ENCODE measurements at places on chromosomes 1 and 21.

GRCh38 chr1:225962440-225962975 lies 21.5 kb upstream of the LEFTY2 start:
- peak; percentile 84 for DNase-seq

DNA sequence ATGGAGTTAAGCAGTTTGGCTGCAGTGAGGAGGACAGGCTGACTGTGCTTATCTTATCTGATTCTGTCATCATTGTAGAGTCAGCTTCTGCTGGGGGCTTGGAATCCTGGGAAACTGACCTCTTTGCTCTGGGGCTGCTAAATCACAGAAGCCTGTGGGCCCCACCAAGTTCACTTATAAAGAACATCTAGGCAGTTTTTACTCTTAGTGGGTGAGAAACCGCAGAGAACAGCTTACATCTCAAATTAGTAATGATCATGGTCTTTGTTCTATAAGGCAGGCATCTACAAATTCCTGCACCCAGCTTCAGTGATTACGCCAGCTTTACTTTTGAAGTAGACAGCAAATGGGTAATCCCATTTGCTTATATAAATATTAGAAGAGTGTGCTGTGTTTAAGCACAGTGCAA lies 75.7 kb downstream of the ZC3H11B start:
- DNase-seq: no peak

DNA sequence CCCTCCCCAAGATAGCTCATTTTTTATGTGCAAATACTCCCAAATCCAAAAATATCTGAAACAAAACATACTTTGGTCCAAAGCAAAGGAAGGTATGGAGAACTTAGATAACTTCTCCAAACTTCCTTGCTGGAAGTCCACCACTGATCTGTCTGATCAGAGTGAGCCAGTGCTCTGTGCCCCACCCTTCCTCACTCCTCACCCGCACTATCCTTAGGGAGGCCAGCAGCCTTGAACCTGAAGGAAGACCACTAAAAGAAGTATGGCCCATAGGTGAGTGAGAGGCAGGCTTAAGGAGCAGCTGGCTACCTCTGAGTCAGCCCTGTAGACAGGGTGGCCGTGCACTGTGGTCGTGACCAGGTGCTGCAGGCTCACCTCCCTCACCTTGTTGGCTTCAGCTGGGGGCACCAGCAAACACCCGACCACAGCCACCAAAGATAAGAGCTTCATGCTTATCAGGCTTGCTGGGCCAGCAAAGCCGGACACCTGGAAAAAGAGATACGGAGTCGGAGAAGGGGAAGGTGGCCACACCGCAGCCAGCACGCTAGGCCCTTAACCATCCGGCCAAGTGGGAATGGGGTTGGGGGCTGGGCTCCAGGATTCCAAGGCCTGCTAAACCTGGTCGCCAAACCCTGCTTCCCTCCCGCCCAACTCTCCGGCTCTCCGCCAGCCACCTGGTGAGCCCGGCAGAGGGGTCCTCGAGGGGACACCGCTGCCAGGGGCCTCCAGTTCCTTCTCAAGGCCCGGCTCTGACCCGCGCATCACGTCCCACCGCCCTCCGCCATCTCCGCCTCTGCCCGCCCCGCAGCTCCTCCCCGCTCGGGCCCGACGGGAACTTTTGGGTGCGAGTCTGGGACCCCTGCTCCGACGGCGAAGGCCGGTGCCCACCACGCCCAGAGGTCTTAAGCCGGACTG lies 543 bp downstream of the TMEM9 start:
- DNase-seq: no peak

- peak; percentile 39 for DNase-seq
These were observed 20.4 kb downstream of the DEGS1 start for GRCh38 chr1:224203243-224204016.

GRCh38 chr1:8915446-8915845 lies 30.2 kb upstream of the CA6 start:
- DNase-seq: no peak

DNA sequence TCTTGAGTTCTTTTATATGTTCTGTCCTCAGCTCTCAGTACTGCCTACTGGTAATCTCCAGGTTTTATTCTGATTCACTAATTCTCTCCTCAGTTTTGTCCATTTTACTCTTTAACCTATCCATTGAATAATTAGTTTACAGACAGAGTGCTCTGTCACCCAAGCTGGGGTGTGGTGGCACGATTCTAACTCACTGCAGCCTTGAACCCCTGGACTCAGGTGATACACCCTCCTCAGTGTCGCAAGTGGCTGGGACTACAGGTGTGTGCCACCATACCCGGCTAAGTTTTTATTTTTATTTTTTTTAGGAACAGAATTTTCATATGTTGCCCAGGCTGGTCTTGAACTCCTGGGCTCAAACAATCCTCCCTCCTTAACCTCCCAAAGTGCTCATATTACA lies 14.0 kb downstream of the RAB4A start:
- DNase-seq: no peak

- DNase-seq: peak; percentile 14
These were observed 602 bp upstream of the RIMKLA start for GRCh38 chr1:42379794-42380585.

DNA sequence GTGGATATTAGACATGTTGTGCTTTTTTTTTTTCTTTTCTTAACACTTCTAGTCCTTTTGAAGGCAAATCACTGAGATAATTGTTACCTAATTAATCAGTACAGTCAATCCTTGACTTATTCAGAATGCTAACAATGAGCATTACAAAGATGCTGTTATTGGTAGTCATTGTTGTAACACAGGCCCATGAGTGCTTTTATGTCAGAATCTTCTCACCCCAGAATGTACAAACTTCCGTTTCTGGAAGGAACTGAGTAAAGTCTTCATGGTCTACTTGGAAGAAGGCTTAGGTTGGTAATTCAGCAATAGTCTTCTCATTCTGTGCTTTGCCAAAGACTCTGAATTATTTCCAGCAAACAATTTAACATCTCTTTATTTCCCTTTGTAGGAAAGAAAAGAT lies 3.1 kb downstream of the KCNK1 start:
- DNase-seq: no peak

DNA sequence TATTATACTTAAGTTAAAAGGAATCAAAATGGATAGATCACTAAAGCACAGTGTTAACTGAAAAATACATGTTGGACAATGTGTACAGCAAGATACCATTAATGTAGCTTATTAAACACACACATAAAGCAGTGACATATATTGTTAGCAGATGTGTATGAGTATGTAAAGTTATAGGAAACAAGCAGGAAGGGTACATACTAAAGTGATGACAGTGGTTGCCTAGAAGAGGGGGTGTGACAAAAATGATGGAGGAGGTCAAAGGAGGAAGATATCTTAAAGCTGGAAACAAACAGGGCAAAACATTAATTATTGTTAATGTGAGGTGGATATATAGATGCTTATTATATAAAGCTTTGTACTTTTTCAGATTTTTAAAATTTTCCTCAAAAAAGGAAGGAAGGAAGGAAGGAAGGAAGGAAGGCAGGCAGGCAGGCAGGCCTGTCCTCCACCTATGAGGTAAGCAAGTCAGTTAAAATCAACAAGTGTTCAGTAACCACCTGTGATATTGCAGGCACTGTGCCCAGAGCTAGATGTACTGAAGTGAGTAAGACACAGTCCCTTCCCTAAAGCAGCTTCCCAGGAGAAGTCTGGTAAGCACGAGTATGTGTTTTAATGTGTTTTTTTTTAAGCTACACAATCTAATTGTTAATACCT lies 252.9 kb upstream of the NR5A2 start:
- DNase-seq: no peak

GRCh38 chr1:156845055-156845952 lies 13.6 kb downstream of the INSRR start:
- DNase-seq: peak; percentile 54

- DNase-seq: peak; percentile 82
These were observed 6.4 kb upstream of the GUCA2B start for GRCh38 chr1:42146626-42147320.

DNA sequence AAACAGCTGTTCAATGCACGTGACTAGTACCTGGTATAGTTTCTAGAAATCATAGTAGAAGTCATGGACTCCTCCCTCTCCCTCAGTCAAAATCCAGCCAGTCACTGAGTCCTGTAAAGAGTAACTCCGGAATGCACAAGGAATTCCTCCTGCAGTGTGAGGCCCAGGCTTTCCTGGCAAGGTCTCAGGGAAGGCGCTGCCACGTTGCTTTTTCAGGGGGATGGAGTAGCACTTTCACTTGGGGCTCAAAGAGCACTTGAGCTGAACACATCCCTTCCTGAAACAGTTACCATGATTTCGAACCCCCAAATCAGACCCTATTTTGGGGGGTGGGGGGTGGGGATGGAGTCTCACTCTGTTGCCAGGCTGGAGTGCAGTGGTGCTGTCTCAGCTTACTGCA lies 26.4 kb upstream of the LRRC8D start:
- no peak for DNase-seq

- DNase-seq: peak; percentile 93
These were observed at the start of gene IRF6 for GRCh38 chr1:209805875-209806760. TSS of gene IRF6 (minus strand) at chr1:209806142. CDS start at chr1:209801413, 4,729 bp downstream.

GRCh38 chr1:55005351-55006140 lies 6.8 kb downstream of the BSND start:
- DNase-seq: no peak

DNA sequence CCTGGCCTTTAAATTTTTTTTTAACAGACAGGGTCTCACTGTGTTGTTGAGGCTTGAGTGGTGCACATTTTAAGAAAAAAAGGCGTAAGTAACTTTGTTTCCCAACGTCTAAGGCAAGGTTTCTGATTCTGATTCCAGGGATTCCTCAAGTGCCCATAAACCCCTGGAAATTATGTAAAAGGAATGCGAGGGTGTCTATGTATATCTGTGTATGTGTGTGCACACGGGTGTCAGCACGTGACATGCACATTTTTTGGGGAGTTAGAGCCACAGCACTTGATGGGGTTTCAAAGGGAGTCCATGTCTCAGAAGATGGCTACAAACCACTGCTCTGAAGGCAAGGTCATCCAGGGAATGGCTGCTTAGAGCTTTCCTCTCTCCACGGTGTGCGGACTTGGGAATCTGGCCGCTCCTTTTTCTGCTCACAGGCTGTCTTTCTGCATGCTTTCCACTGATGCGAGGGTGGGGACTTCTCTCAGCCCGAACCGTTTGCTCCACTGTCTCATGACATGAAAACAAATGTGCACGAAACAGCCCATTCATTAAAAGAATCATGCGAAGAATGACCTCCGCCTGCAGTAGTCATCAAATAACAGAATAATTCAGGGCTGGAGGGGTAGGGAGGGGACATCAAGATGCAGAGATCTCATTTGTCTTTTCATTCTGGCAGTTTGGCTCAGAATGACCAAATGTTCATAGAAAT lies 18.7 kb upstream of the RERE start:
- no peak for DNase-seq

DNA sequence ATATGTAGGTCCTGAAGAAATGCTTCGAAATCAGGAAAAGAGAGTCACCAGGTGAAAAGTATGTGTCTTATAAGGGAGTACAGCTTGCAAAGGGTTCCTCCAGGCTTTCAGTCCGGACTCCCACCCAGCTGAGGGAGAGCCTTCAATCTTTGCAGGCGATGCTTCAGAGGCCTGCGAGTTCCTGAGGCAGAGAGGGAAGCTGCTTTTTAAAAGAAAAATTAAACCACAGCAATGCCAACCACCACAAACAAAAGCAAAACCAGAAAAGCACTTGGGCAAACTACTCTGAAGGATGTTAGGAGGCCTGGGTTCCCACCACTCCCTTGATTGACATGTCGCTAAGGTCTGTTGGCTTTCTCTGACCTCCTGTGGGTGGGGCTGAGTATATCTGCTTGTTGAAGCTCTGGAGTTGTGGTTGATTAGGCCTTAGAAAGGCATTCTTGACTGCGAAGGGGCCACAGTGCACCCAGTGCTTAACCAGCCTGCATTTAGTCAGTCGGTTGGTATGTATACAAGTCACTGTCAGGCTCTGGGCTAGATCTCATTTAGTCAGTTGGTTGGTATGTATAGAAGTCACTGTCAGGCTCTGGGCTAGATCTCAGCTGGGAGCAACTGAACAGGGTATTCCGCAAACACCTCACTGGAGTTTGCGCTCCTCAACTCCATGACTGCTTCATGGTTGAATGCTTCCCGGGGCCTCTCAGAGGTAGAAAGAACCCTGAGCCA lies 1.2 kb downstream of the NIPAL3 start:
- DNase-seq: no peak

DNA sequence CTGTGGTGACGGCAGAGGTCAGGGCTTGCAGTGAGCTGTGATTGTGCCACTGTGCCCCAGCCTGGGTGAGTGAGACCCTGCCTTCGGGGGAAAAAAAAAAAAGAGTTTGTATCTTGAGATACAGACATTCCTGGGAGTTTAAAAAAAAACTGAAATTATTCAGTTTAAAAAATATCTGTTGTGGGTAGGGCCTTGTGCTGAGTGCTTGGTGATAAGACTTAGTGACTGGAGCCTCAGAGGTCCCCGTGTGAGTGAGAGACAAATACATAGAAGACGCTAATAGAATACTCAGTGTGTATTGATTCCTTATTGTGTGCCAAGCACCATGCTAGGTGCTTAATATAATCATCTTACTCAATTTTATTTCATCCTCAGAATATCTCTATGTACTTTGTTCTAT lies 22.7 kb downstream of the DDI2 start:
- DNase-seq: no peak

- no peak for DNase-seq
These were observed 240.1 kb upstream of the ADGRL2 start for GRCh38 chr1:81560629-81561028.

- no peak for DNase-seq
These were observed 29.3 kb downstream of the ERG start for GRCh38 chr21:38468989-38469388.

DNA sequence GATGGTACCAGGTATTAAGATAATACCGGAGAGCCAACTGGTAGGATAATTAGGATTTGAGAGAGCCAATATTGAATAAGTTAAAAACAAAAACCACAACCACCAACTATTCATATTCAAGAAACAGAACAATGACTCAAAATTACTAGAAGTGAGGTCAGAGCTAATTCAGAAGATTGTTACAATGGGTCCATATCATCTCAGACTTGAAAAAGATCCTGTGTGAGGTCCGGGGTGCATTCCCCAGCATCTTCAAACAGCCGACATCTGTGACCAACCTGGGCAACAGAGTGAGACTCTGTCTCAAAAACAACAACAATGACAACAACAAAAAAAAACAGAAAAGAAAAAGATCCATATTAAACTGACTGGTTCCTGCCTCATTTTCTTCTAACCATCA lies 18.6 kb downstream of the AK2 start:
- DNase-seq: no peak

DNA sequence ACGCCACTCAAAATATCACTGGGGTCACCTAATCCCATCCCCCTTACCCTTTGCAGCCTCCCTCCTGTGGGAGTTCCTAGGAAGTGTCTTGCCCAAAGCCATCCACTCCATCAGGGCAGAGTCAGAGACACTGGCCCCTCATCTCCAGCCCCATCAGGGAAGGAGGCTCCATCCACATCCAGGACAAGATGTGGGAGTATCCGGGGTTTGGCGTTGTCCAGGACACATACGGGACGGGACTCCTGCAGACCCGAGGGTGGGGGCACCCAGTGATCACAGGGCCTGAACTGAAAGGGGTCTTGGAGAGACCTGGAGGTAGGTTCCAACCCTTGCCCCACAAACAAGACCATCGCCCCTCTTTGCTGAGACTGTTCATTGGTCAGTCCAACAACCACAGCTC lies 348.2 kb downstream of the MATN1 start:
- no peak for DNase-seq

GRCh38 chr1:175090780-175091179 lies 23.1 kb downstream of the TNN start:
- DNase-seq: no peak

All from nephron progenitor cell (in vitro differentiated cells).